Activated CD8-positive, alpha-beta memory T cell treated with anti-CD3 and anti-CD28 coated beads for 4 hours (primary cell): ENCODE measurements at places on chromosomes 12 and 14.

GRCh38 chr12:53217051-53217930, 10.2 kb upstream of the ITGB7 start:
- no peak for DNase-seq

GRCh38 chr12:18849080-18849479, 111.2 kb downstream of the CAPZA3 start:
- no peak for DNase-seq

- DNase-seq = no peak
Observed at GRCh38 chr12:81222846-81223592, 145.1 kb downstream of the ACSS3 start.

GRCh38 chr12:2190085-2190484, 137.3 kb downstream of the CACNA1C start:
- DNase-seq = no peak

DNA sequence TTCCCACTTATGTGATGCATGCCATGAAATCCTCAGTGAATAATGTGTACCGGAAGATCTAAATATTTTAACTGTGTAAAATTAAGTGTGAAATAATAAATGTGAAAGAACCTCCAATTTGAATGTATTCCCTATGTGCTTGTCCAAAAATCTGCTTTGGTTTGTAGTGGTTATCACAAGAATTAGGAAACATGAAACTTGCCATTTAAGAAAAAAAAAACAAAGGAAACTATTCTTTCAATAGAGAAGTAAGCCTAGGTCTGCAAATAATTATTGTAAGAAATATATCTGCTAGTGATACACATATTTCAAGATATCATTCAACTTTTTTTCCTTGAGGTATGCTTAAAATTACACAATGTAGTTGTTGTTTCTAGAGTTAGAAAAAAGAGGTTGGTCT, 500.4 kb downstream of the SLC6A15 start:
- no peak for DNase-seq

- DNase-seq = no peak
Observed at GRCh38 chr12:62252576-62252975, 7.6 kb upstream of the USP15 start.

- DNase-seq = no peak
Observed at GRCh38 chr12:97560786-97561618, 98.4 kb downstream of the RMST start.

DNA sequence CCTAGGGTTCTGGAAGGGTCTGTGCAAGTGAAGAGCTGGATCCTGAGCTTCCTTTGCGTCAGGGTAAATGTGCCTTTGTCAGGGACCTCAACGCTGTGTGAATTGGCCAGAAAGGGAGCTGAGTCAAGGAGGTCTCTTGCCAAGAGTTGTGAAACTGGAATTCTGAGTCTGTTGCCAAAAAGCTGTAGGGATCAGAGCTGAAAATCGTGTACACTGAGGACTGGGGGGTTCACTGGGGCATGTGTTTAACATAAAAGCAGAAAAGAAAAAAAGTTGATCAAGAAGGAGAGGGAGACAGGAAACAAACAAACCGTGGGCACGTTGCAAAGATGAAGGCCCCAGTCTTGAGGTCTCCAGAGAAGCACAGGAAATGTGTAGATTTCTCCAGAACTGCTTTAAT, 1081.5 kb downstream of the VRK1 start:
- no peak for DNase-seq

- DNase-seq = no peak
Observed at GRCh38 chr12:22856178-22856577, 231.2 kb downstream of the ETNK1 start.

GRCh38 chr14:90505531-90505930, 108.7 kb downstream of the CALM1 start:
- DNase-seq = no peak

DNA sequence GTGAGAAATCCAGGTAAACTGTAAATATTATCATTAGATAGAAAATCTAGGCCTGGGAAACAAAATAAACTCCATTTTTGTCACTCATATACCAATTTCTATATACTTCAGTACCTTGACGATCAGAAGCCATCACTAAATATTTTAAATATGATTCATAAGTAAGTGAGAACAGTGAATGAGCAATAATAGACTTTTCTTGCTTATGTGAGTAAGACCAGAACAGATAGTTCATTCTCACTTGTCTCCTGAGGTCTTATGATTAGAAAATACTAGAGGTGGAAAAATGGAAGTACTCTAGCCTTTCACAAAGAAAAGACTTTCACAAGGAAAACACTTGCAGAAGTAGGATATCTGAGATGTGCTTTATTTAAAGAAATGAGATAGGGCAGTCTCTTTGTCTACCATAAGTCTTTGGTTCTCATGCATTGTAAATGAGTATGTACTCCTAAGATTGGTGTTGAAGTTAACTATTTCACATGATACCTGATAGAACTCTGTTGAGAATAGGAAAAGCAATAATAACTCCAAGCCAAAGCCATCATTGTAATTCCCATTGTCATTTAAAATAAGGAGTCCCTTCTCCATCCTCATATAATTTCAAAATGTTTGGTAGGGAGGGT, 10.1 kb upstream of the SMCO3 start:
- no peak for DNase-seq

GRCh38 chr12:29617407-29617803, 119.9 kb upstream of the OVCH1 start:
- no peak for DNase-seq

GRCh38 chr12:3571724-3572123, 80.7 kb downstream of the PRMT8 start:
- DNase-seq = no peak

DNA sequence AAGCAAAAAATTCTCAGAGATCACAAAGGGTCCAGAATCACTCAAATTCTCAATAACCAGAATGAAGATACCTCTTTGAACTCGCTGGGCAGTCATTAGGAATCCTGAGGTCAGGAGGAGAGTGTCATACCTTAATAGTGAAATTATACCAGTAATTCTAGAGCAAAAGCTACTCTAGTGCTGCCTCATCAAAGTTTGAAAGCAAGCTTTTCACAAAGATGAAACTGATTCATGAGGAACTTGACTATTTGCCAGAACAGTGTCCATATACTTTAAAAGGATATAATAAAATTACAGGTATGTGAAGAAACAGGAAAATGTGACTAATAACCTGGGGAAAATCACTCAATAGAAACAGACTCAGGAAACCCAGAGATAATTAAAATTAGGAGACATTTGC, 44.5 kb downstream of the EML5 start:
- DNase-seq = no peak

DNA sequence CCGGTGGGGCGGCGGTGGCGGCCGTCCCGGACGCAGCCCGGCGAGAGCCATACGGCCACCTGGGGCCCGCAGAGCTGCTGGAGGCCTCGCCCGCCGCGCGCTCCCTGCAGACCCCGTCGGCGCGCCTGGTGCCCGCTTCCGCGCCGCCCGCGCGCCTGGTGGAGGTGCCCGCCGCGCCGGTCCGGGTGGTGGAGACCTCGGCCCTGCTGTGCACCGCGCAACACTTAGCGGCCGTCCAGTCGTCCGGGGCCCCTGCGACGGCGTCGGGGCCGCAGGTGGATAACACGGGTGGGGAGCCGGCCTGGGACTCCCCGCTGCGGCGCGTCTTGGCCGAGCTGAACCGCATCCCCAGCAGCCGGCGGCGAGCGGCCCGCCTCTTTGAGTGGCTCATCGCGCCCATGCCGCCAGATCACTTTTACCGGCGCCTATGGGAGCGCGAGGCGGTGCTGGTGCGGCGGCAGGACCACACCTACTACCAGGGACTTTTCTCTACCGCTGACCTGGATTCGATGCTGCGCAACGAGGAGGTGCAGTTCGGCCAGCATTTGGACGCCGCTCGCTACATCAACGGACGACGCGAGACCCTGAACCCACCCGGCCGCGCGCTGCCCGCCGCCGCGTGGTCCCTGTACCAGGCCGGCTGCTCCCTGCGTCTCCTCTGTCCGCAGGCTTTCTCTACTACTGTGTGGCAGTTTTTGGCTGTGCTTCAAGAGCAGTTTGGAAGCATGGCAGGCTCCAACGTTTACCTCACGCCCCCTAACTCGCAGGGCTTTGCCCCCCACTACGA, 716 bp downstream of the RIOX1 start:
- DNase-seq = peak; percentile 15

DNA sequence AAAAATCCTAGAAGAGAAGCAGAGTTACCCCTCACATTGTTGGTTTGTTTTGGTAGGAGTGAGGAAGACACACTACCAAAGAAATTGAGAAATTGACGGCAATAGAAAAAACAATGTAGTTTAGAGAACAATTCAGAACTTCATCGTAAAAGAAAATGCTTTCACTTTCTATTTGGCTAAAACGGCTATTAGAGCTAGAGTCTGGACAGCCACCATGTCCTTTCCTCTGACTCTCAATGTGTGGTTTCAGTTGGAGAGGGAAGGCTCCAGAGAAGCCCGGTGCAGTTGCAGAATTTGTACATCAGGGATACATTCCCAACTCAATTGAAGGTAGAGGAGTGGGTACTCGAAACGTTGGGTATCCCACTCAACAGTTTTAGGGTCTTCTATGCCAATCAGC, 535.3 kb downstream of the GALC start:
- DNase-seq = no peak

DNA sequence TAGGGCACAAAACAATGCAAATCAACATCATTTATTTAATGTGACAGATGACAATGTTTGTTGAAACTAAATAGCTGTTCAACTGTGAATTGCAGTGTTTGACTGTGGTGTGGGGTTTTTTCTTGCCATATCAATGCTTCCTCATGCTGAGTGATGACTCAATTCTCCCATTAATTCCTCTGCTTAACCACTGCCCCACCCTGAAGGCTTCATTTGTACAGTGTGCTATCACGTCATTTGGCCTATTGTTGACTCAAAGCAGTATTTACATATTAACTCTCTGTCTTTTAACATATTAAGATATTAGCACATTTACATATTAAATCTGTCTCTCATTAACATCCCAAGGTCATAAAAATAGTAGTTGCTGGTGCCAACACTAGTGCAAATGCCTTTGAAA, 164.8 kb upstream of the NRXN3 start:
- DNase-seq = no peak

- DNase-seq = no peak
Observed at GRCh38 chr12:8566525-8566924, 25.8 kb upstream of the CLEC4E start.

DNA sequence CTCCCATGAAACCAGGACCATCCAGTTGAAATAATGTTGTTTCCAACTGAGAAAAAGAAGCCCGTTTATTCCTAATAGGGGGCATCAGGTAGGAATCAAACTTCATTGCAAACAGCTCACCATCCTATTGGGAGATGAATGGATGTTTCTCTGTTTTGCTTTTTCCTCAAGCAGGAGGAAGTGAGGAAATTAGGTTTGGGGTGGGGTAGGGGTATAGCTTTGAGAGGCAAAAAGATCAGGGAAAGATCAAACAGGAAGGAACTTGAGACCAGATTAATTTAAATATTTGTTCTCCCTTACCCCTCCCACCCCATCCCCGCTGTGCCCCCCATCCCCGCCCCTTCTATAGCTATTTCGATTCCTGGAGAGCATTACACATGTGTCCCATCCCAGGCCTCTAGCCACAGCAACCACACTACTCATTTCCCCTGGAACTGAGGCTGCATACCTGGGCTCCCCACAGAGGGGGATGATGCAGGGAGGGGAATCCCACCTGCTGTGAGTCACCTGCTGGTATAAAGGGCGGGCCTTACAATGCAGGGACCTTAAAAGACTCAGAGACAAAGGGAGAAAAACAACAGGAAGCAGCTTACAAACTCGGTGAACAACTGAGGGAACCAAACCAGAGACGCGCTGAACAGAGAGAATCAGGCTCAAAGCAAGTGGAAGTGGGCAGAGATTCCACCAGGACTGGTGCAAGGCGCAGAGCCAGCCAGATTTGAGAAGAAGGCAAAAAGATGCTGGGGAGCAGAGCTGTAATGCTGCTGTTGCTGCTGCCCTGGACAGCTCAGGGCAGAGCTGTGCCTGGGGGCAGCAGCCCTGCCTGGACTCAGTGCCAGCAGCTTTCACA, at the start of gene IL23A:
Gene IL23A, plus strand, starts transcription at position 577 of the 850 bp plus-strand sequence. Its CDS starts 161 bp downstream, at position 738.
- DNase-seq = peak; percentile 87

GRCh38 chr14:39984323-39984722, 552.1 kb upstream of the FBXO33 start:
- no peak for DNase-seq

DNA sequence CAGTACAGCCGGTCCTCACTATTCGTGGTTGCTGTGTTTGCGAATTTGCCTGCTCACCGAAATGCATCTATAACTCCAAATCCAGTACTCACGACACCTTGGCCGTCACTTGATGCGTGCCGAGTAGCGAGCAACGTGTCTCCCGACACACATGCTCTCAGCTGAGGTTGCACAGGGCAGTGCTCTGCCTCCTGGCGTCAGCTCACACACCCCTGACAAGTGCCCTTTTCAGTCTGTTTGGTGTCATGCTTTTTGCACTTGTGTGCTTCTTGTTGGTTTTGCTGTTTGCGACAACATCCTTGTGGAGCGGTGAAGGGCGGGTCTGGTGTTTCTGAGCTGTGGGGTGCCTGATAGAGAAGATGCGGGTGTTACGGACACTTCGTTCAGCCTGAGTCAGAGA, 110.4 kb upstream of the RFLNA start:
- DNase-seq = no peak

GRCh38 chr12:31869972-31870371, 89.2 kb upstream of the RESF1 start:
- no peak for DNase-seq

DNA sequence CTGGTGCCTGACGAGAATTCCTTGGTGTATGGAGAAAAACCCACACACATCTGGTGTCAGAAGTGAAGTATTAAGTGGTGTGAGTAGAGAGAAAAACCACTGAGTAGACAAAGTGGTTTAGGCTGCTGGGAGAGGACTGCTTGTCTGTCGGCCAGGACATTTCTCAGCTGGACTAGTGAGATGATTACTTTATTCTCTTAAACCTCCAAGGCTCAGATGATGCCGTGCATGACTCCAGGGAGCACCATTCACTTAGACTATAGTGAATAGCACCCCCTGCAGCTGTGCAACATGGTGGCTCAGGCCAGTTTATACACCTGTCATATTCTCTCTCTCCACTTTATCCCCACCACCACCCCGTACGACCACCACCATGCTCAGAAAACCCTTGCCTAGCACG, 28.5 kb upstream of the NFYB start:
- DNase-seq = no peak

DNA sequence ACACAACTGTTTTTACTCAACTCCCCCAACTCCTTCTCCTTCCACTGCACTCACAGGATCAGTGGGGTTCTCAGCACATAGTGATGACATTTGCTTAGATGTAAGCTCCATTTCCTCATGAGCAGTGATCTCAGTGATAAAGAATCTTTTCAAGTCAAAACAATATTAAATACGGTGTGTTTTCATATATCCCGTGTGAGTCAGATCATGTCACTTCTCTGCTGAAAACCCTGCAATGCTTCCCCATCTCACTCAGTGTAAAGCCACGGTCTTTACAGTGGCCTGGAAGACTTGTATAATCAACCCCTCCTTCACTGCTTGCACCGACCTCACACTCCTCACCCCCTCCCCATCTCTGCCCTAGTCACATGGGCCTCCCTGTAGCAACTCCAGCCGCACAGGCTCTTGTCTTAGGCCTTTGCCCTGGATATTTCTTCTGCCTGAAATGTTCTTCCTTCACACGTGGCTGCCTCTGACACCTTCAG, 149.7 kb upstream of the ARHGAP5 start:
- DNase-seq = no peak
